ENCODE measurements at places on chromosomes 6 and 20.

DNA sequence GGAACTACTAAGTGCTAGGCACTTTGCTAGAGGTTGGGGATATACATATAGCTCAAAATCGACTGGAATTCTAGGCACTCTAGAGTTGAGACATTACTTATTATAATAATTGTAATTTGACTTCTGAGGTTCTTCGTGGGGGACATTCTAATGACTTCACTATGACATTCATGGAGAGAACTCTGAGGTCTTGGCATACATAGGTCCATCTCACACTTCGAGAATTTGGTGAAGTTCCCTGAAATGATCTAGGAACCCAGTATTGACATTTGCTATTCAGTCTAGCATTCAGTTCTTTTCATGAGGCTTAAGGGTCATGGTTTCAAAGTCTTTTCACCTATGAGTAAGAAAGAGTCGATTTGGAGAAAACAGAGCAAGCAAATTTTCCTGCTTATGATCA is 446.6 kb upstream of the JAG1 start:
- DNase-seq = peak; percentile 34

GRCh38 chr6:117498159-117498558 is 15.7 kb downstream of the DCBLD1 start:
- DNase-seq = peak; percentile 86

DNA sequence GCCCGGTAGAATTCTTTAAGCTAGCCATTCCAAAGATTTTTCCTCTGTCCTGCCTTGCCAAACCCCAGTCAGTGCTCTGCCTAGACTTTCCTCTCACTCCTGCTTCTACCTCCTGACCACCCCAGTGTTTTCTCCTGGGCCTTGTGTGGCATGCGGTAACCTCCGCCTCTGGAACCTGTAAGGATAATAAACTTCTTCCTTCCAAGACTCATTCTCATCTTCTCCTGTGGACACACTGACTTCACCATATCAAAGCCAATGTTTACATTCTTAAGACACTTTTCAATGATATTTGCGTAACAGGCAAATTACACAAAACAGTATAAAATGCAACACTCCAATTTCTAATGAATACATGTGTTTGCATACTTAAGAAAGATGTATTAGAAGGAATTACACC is 354.6 kb downstream of the RNF144B start:
- no peak for DNase-seq

DNA sequence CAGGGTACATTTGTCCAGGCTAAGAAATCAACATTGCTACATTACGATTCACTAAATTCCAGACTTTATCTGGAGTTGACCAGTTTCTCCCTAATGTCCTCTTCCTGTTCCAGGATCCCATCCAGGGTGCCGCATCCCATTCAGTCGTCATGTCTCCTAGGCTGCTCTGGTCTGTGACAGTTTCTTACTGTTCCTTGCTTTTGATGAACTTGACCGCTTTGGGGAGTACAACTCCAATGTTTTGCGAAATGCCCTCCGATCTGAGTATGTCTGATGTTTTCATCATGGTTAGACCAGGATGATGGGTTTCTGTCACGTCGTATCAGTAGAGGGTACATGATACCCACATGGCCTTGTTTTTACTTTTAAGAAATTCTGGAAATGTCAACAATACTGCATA is 62.2 kb downstream of the CTCFL start:
- DNase-seq = no peak

DNA sequence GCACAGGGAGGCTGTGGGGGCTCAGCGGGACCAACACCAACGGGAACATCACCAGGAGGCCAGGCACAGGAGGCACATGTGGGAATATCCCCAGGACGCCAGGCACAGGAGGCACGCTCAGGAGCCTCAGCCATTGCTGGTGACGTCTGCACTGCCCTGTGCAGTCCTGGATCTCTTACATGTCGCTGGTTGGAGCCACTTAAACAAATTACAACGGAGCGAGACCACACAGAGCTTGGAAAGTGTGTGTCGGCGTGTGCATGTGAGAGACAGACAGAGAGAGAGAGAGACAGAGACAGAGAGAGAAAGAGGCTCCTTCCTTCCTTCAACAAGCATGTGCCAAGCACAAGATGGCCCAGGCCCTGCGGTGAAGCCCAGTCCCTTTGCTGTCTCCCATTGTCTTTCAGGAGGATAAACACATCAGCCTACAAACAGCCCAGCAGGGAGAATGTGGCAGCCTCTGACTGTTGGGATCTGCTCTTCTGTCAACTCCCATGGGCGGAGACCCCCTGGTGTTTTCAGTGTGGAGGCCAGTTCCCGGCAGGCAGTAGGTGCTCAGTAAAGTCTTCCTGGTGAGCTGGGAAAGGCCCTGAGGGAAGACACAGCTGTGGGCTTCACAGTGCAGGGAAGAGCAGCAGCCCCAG is 112.7 kb upstream of the THBS2 start:
- no peak for DNase-seq

- no peak for DNase-seq
Measured at GRCh38 chr20:5885866-5886265, 64.5 kb downstream of the TRMT6 start.

GRCh38 chr20:54042021-54042420 is 28.4 kb downstream of the BCAS1 start:
- DNase-seq = no peak

- DNase-seq = peak; percentile 93
Measured at GRCh38 chr6:111925296-111925695, 52.0 kb upstream of the FYN start.
